ENCODE measurements at places on chromosomes 7 and 10.

DNA sequence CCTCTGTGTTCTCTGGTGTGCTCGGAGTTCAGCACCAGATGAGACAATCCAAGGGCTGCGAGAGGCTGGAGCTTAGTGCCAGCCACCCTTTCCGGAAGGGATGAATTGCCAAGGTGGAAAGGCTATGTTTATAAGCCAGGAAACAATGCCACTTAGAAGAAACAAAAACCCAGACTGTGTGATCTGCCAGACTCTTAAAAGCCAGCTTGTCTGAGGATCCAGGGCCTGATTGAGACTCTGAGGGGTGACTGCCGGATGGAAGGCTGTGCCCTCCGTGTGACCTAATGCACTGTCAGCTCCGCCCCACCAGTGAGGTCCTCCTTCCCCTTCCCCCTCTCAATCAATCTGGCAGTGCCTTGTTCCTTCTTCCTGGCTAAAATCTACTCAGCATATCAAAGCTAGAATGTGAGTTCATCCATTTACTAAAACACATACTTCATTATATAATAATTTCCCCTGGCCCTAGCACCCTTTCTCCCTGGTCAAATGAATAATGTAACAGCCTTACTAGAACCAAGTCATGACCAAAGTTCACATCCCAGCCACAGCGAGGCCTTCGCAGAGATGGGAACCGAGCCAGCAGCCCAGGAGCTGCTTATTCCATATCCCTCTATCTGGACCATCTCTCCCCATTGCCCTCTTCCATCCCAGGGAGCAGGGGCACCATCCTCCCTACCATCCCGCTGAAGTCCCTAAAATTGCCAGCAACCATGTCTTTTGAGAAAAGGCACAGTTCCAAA lies 25.5 kb downstream of the FAM107B start:
- no peak for DNase-seq

DNA sequence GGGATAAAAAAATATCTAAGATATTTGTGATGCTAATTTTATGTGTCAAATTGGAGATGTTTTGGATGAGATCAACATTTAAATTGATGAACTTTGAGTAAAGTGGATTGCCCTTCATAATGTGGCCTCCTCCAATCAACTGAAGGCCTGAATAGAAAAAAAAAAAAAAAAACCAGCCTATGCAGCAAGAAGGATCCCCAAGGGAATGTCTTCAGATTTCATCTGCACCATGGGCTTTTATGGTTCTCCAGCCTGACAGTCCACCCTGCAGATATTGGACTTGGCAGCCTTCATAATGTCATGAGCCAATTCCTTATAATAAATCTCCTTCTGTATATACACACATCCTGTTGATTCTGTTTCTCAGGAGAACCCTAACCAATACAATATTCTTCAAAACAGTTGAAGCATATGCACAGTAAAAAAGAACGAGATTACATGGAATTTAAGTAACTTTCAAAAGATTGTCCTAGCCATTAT lies 316.9 kb upstream of the PLXDC2 start:
- DNase-seq, result no peak

GRCh38 chr10:112191041-112191590 lies 7.6 kb upstream of the GPAM start:
- no peak for DNase-seq

DNA sequence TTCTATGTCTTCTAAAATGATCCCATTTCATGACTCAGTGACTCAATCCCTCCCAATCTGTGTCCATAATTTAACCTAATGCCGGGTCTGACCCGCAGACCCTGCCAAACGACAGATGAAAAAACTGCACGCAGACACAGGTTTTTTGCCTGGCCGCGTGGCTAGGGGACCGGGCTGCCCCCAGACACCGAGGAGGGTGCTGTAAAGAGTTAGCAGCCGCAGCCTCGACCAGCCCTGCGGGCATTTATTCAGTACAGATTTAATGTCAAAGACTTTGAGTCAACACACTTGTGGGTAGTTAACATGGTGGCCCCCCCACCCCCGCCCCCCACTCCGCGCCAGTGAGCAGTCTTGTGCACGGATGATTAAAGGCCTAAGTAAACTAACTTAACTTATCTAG lies 1324.7 kb downstream of the GATA3 start:
- DNase-seq, result no peak

GRCh38 chr7:24336461-24336860 lies 52.5 kb downstream of the NPY start:
- DNase-seq, result no peak

- DNase-seq, result no peak
Measured at GRCh38 chr7:158651968-158652565, 52.5 kb downstream of the NCAPG2 start.

GRCh38 chr7:30470771-30471170 lies 7.8 kb downstream of the NOD1 start:
- DNase-seq, result no peak

DNA sequence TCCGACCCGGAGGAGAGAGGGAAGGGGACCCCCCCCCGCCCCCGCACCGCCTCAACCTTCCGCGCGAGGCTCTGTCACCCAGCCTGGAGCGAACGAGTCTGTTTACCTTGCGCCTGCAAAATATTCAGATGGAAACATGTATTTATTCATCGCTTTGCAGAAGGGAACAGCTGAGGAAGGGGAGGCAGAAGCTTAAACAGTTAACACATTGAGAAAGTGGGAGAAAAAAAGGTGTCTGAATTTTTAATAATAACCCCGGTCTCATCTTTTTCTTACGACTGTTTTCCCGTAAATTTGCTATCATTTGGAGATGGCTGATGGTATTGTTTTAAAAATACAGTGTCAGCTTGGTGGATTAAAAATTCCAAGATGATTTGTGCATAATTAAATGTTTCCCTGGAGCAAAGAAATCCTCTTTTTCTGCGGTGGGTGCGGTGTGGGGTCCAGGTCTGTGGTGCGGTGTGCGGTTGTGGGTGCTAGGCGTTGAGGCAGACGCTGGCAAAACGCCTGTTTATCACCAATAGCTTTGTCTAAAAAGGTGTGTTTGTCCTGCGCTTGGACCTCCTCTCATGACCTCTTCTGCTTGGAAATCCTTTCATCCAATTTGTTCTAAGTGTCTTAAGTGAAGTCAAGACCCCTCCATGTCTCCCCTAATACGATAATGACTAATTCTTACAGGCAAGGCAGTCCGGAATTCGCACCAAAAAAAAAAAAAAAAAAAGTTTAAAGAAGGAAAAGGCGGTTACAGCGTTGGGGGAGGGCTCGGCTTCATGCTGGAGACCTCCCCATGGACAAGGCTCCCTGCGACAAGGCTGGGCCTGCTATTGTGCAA lies 1.6 kb downstream of the UNCX start:
- no peak for DNase-seq

DNA sequence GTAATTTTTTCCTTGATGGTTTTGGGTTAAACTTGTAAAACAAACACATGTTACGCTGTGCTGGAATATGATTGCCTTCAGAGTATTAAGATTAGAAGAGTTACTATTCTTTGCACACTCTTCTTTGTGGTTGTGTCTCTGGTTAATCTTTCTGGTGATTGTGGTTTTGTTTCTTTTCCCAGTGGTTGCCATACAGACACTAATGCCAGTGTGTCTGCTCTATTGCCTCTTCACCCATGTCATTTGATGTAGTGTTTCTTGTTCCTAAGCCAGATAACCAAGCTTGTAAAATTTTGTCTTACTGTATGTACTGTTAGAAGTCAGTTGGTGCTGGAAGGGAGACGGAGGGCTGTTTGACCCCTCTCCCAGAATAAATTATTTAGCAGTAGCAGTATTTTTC lies 124.8 kb downstream of the PHTF2 start:
- no peak for DNase-seq

GRCh38 chr7:131027287-131027773 lies 293.3 kb upstream of the KLF14 start:
- DNase-seq, result peak; percentile 16

GRCh38 chr10:3926258-3926657 lies 141.2 kb upstream of the KLF6 start:
- DNase-seq, result no peak

- no peak for DNase-seq
Measured at GRCh38 chr10:132714986-132715775, 70.8 kb downstream of the NKX6-2 start.

DNA sequence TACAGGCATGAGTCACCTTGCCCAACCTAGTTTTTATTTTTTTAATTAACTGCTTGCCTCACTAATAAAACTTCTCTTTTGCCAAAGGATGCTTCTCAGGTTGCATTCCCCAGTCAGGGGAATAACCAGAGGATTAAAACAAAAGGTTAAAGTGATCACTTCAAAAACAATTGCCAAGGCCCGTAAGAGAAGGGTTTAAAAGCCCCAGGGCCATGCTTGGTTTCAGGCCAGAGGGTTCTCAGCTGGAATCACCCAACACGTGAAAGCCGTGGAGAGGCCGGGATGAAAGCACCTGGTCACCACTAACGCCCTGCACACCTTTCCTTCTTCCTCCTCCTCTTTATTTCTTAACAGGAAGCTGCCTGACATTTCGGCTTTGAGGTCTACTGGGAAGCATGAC lies 587.5 kb downstream of the PTPRN2 start:
- DNase-seq, result no peak

GRCh38 chr10:96714031-96714590 lies 6.2 kb downstream of the PIK3AP1 start:
- DNase-seq, result no peak

DNA sequence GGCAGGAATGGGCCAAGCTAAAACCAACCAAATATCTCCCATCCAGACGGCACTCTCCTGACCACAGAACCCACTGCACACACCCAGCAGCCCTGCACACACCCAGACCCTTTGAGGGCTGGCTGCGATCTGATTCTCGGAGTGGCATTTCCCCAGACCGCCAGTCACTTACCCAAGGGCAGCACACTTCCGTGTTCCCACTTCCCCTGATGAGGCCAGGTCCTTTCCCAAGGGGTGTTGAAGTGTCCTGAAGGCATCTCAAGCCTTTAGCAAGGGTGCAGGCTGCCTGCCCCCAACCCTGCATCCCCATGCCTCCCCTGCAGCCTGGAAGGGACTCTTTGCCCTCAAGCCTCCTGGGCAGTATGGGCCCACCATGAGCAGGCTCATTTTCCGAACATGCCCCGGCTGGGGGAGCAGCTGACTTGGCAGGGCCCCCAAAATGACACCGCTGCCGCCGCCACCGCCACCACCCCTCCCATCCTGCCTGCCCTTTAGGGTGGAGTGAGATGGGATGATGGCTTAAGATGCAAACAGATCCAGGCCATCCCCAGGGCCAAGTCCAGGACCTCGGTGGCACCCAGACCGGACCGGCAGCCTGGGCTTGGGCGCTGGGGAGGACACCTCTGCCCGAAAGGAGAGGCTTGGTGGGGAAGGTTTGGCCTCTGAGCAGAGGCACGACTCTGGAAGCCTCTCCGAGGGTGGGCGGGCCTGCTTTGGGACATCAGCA lies 159.8 kb downstream of the NRF1 start:
- no peak for DNase-seq

GRCh38 chr7:2475678-2476015 lies 551 bp downstream of the GRIFIN start:
- DNase-seq, result no peak

DNA sequence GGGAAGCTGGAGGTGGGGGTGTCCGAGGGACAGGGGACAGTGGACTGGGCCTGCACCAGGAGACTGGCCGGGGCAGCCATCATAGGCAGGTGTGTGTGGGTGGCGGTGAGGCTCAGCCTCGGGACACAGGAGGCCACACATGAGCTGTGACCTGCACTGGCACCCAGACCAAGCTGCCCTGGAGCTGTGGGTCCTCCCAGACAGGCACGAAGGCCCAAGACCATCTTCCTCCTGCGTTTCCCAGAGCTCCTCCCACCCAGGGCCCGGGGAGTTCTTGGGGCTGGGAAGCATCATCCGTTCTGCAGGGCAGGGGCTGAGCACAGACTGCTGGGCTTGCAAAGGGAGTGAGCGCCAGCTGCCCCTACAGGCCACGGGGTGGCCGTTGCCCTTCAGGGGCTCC lies 87.4 kb downstream of the PDGFA start:
- no peak for DNase-seq

- no peak for DNase-seq
Measured at GRCh38 chr7:140327261-140327661, 71.1 kb downstream of the SLC37A3 start.

DNA sequence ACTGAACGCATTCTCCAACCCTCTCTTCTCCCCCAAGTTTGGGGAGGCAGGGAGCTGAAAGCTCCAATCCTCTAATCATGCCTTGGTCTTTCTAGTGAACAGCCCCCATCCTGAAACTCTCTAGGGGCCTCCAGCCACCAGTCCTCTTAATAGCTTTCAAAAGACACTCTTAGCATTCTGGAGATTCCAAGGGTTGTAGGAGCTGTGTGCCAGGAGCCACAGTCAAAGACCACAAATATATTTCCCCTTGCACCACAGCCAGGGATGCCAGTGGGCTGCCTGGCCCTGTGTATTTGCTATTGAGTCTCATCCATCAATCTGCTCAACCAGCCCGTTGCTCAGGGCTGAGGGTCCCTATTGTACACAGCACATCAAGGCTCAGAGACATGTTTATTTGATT lies 18.5 kb upstream of the MLXIPL start:
- DNase-seq, result no peak

GRCh38 chr7:39086638-39087360 lies 109.1 kb downstream of the POU6F2 start:
- no peak for DNase-seq

DNA sequence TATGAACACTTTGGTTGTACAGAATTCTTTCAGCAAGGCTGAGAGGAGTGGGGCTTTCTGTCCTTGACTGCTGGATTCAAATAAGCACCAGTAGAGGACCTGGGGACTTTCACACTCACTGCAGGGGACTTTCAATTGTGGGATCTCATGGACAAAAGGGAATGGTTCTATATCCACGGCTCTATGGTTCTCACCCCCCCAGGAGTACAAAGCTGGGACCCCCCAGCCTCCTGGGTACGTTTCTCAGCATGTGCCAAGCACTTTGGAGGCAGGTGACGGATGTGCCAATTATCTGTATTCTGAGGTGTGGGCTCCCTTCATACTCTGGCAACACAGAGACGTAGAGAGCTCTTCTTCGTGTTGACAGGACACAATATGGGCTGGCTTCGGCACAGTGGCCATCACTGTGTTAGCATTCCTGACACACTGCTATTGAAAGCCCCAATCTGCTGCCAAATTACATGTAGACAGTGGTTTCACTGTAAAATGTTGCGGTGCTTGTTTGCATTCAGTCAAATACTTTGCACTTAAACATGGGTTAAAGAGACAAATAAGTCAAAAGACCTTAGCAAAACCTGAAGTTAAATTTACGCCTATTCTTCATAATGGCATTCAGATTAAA lies 92.7 kb upstream of the SAMD8 start:
- DNase-seq, result no peak

Measured in activated naive CD4-positive, alpha-beta T cell (primary cell).